ENCODE measurements at places on chromosomes 4 and X.

DNA sequence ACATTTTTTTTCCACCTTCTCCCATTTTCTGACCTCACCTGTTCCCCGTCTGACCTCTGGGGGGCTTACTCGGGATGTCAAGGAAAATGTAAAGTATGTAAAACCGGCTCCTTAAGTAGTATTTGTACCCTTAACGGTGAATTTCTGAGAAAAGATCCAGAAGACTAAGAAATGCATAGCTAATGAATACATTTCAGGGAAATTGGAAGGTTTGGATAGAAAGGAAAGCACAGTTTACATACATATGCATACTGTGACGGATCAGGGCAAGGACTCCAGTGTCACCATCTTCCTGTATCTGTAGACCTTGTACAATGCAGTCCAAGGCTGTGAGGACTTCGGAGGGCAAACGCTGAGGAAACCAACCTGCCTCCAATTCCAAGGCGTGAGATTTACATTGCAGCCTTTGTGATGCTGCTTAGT, 2185.9 kb upstream of the TENM3 start:
- DNase-seq, result no peak

GRCh38 chrX:9935436-9935835, 31.7 kb upstream of the CLDN34 start:
- DNase-seq, result no peak

DNA sequence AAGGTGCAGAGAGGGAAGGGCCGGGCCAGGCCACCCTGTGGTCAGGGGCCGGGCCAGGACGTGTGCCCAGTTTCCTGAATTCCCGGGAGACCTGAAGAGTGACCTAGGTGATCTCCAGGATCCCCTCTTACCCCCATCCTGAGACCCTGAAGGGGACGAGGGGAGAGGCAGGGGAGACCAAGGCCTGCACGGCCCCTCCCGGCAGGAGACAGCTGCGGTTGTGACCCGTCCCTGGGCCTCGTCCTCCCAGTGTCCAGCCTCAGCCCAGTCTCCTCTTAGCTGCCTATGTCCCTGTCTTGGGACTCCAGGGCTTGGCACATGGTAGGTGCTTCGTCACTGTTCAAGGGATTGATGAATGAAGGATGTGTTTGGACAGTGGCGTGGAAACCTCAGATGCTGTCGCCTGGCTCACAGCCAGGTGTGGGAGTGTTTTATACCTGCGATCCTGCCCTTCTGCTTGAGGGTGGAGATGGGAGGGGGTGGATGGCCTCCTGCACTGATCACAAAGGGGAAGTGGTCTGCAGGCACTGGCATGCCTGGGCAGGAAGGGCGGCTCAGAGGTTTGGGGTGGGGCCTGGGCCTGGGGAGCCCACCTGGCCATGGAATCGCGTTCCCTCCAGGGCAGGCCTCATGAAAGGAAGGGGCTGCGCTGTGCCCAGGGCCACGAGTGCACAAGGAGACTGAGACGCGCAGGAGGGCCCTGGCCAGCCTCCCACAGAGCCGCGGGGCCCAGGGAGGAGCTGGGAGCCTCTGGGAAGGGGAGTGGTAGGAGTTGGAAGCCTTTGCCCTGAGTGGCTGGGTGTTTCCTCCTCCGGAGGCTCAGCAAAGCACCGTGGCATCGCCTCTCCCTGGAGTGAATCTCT, 6.9 kb downstream of the SH3TC1 start:
- DNase-seq, result no peak

DNA sequence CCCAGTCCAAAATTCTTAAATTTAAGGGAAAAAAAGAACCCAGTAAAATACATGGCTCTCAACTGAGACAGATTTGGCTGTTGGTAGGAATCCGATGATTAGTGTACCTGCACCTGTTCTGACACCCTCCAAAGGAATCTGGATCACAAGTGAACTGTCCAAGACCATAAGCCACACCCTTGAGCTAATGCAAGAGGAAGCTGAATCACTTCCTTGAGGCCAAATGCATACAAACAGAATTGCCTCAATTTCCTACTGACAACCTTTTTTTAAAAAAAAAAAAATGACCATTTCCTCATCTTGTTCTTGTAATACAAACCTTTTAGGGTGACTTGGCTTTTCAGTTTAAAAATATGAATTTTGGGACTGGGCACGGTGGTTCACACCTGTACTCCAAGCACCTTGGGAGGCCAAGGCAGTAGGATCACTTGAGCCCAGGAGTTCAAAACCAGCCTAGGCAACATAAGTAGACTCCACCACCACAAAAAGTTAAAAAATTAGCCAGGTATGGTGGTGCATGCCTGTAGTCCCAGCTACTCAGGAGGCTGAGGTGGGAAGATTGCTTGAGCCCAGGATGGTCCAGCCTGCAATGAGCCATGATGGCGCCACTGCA, 10.7 kb upstream of the FBXL5 start:
- no peak for DNase-seq

DNA sequence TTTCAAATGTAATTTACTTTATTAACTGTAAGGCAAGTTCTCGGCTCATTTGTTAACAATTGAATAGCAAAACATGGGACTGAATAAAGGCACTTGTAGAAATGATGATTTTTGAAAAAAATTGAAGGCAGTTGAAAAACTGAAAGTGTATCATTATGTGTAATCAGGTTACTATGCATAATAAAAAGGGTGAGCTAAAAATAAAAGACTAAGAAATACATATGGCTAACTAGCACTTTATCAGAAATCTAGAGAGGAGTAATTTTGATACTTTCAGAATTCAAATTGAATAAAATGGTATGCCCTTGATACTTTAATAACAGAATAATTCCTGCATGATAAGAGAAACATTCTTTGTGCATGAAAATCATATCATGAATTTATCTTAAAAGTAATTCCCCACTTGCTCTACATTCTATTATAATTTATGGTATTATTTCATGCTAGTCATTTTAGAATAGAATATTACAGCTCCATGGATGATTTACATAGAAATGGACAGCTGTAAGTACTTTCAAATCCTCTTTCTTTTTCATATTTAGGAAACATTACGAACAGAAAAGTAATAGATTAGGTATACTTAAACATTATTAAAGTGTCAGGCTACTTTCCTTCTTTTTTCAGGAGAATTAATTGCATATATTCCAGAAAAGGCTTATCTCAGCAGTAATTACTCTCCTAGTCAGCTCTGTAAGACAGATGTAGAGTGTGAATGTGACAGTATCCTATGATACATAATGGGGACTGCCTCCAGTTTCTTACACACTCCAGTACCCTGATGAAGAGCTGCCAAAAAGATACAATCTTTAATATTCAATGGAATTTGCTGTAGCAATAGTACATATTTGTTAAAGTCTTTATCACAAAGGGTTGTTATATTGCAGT, 697.3 kb downstream of the CCSER1 start:
- DNase-seq, result no peak

GRCh38 chr4:19544446-19545125, 707.1 kb upstream of the SLIT2 start:
- no peak for DNase-seq

DNA sequence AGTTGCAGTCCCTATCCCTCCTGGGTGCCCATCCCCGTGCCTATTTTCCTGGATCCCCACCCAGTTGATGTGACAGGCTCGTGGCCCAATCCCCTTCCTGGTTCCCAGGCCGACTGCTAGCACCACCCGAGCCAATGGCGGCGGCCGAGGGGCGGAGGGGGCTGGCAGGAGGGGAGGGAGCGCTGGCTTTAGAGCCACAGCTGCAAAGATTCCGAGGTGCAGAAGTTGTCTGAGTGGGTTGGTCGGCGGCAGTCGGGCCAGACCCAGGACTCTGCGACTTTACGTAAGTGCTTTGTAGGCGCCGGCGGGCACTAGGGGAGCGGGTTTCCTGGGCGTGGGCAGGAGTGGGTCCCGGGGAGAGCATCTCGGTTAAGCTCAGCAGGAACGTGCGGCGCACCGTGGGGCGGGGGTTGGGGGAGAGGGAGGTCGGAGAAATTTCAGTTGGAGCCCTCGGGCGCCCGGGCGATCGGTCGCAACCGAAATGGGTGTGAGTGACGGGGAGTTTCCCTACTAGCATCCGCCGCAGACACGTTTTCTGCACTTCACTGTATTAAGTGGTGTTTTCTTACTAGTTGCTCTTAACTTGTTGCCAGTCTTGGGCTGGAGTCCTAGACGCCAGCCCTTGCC, at the start of gene PLS3:
Gene PLS3 (plus strand): TSS at position 197 of the 627 bp plus-strand sequence. CDS start 49,077 bp downstream, outside the sequence.
- DNase-seq, result peak; percentile 76

- DNase-seq, result no peak
Observed at GRCh38 chrX:39204945-39205344, 403.7 kb downstream of the MID1IP1 start.

GRCh38 chrX:69032601-69033000, 132.7 kb downstream of the PJA1 start:
- DNase-seq, result no peak

DNA sequence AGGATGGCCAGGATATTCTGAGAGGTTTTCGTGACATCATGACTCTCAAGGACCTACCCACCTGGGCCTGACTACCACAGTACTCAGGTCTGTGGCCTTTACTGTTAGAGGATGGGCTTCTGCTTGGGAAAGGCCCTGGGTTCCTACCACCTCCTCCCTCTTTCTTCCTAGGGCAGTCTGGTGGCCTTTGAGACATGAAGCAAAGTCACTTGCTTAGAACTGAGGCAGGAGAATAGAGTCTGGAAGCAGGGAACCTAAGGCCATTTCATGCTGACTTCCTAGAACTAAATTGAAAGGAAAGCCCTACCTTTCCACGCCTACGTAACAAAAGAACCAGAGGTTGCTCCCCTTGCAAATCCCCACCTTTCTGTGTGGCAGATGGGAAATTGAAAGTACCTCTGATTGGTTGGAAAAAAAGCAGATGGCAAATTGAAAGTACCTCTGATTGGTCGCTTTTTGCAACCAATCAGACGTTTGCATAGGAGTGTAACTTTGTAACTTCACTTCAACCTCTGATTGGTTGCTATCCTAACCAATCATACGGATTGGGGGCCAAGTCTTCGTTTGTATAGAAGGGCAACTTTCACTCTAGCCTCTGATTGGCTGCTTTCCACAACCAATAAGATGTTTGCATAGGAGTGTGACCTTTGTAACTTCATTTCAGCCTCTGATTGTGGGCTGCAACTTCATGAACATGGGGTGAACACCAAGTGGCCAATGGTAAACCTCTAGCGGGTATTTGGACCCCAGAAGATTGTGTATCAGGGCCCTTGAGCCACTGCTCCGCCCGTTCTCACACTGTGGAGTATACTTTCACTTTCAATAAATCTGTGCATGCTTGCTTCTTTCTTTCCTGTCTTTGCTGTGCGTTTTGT, 9.9 kb upstream of the AKAP14 start:
- peak; percentile 43 for DNase-seq

- no peak for DNase-seq
Observed at GRCh38 chrX:574251-574650, 56.3 kb upstream of the SHOX start.

DNA sequence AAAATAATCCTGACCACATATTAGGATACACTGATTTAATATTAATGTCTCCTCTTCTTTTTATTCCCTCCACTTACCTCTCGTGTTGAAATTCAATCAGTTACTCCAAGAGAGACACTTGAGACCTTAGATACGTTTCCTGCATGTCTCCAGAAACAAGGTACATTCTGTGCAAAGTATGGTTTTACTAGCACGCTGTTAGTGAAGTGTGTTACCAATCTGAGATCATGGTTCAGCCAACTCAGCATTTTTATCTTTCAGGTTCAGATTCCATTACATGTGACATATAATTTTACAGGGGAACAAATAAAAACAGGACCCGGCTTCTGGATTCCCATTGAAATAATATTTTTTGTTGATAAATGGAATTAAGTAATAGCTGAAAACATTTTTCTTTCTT, 32.2 kb downstream of the PDLIM5 start:
- no peak for DNase-seq

DNA sequence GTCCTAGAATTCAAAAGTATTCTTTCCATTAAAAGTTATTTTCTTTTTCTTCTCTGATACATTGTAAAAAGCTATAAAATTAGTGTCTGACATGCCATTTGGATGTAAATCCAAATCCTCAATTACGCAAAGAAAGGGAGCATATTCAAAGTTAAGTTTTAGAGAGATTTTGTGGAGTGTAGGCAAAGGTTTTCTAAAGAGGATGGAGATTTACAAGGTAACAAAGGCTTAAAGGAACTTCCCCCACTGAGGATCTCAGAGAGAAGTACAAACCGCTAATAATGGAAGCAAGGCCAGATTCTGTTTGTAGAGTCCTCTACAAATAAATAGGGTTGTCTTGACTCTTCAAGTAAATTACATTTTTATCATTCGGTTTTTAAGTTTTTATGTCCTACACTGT, 91.0 kb upstream of the MAPK10 start:
- no peak for DNase-seq

DNA sequence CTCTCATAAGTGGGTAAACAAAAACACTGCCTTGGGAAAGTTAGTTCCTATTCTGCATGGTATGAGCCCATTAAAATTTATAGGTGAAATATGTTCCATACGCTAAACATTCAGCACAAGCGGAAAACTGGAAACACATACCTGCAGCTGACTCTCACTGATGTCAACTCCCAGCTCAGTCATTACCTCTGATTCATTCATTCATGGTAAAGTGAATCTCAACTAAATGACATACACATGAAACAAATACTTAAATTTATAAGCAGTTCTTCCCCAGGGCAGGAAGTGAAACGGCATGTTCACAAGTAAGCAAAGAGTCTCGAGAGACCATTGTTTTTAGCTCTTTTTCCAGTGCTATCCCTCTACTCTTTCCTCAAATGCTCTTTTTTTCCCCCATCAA, 1.6 kb downstream of the SLC10A6 start:
- no peak for DNase-seq

GRCh38 chr4:153506341-153507309, 40.5 kb downstream of the TMEM131L start:
- no peak for DNase-seq

DNA sequence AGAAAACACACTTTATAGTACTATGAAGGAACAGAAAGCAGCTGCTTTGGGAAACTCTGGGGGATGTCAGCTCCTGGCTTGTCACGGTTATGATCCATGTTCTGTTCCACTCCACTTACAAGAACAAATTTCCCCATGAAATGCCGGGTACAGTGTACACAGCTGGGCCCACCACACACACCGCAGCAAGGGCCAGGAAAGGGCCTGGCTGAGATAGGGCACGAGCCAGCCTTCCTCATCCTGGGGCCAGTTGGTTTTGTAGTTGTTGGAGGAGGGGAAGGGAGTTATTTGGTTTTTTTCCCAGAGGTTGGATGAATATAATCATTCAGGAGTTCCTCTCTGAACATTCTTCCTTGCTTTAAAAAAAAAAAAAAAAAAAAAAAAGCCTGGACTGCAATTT, 56.8 kb downstream of the SEPSECS start:
- no peak for DNase-seq

- no peak for DNase-seq
Observed at GRCh38 chr4:79421483-79421882, 13.5 kb upstream of the GK2 start.
